Frontal cortex (tissue), 4 donors: ENCODE measurements at places on chromosomes 12 and 14.

DNA sequence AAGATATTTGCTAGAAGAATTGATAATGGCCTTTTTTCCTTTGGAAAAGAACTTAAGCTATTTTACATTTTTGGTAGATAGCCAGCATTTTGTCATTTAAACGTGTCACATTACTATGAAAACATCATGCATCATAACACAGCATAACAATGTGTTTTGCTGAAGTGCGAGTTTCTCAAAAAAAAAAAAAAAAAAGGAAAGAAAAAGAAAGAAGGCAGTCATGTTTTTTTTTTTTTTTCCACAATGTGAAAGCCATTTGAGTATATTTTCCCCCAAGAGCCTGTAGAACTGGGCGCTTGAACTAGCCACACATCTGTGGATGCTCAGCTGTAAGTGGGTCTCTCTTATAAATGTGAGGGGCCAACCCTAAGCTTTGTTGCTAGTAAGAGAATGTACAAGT is 300.1 kb downstream of the AKAP6 start:
- no peak for DNase-seq

DNA sequence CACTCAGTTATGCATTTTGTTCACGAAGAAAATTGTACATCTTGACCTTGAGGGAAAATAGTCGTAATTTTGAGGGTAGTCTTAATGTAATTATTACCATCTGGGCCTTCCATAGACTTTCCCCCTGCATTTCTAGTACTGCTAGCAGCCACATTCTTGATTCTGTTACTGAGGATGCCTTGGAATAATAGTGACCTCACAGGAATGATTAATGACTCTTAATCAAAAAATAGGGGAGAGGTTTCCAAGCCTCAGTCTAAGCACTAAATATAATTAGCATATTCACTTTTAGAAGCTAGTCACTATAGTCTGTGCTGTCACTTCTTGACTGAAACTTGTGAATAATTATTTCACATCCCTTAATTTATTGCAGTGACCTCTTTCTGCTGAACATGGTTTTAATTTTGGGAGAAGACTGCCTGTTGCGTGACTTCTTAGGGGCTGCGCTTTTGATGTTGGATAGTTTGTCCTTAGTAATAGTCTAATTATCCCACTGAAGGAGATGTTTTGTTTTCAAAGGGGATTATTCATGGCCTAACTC is 400.5 kb downstream of the ADAMTS20 start:
- no peak for DNase-seq

GRCh38 chr14:97538749-97539410 is 741.7 kb downstream of the VRK1 start:
- DNase-seq: no peak

DNA sequence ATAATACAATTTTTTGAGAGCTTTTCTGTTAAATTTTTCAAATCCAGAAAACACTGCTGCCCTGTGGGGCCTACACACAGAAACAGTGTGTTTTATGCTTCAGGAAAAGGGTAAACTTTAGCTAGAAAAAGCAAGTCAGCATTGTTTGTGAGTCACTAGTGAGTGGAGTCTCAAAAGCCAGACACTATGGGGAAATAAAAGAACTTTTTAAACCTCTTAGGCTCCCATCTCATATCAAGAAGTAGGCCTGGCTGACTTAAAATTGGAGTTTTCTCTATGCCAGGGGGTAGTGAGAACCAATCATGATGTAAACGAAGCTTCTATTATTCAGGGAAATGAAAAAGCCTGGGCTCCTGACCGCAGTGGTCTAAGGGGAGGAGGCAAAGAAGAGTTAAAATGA is 12.6 kb downstream of the GPR65 start:
- no peak for DNase-seq

DNA sequence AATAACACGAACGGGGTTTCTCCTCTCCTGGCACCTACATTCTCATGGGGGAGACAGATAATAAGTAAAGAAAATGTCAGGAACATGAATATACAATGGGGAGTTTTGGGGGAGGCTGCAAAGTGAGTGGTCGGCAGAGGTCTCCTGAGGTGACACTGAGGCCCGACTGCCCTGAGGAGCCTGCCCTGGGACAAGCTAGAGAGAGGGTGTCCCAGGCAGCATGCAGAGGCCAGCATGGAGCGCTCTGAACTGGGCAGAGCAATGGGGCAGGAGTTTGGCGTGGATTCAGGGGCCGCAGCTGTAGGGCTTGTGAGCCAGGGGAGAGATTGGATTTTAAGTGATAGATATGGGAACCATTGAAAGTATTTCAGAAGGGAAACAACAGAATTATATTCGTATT is 320.5 kb downstream of the CACNA1C start:
- DNase-seq: no peak

GRCh38 chr14:105203701-105204100 is 22.6 kb upstream of the NUDT14 start:
- no peak for DNase-seq

DNA sequence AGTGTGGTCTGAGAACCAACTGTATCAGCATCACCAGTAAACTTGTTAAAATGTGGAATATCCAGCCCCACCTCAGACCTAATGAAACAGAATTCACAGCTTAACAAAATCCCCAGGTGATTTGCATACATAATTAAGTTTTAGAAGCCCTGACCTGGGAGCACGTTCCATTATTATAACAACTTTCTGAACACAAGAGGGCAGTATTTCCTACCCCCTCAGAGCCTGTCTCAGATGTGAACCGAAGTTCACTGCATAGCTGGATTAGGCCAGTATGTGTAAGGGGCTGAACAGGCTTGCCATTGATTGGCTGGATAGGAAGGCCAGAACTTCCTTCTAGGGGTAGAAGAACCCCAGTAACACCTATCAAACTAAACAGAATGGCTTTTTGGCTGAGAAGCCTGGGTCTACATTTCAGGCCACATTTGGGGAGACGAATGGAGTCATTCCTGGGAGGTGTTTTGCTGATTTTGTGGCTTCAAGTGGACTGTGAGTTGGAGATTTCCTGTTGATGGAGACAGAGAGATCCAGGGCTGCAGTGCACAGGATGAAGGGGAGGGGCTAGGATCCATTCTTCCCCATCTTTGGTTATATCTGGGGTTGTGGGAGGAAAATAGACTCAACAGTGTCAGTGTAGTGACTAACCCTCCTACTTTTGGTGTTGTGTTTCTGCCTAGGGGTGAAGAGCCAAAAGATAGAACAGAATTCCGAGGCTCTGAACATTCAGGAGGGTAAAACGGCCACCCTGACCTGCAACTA is 94.7 kb upstream of the OR4E1 start:
- no peak for DNase-seq

DNA sequence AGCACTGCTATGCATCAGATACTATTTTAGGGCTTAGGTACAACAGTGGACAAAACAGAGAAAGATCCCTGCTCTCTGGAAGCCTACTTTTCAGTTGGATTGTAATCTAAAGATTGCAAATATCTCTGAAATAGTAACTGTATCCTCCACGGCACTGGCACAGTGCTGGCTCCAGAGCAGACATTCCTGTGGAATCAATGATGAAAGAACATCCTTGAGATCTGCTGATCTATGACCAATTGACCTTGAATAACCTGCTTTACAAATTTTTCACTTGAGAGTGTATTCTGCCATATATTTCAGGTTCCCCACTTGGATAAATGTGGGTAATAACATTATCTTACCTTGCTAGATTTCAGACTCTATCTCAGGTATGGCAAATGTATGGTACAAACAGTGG is 3.2 kb downstream of the STAB2 start:
- DNase-seq: no peak

- peak; percentile 96 for DNase-seq
Measured at GRCh38 chr12:6867413-6868210, at the start of gene TPI1. TPI1 (plus strand) TSS chr12:6867531; CDS start chr12:6867567, 36 bp downstream.

DNA sequence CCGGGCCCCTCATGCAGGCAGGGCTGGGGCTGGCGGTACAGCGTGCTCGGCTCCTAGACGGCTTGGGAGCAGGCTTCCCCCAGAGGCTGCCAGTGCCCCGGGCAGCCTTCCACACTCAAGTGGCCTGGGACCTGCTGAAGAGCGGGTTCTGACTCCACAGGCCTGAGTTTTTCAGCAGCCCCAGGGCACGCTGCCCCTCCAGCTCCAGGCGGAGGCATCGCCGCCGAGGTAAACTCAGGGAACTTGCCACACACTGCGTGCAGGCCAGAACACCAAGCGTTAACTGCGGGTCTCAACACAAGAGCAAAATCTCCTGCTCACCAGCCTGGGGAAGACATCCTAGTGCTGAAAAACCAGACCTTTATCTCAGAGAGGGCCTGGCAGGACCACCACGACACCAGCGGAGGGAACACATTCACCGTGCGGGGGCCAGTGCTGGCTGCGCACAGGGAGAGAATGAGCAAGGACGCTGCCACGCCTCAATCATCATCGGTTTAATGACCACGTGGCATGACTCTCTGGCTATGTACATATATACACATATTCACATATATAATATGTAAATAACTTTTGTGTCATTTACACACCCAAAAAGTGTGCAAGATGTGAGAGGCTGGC is 21.3 kb downstream of the PSMC1 start:
- no peak for DNase-seq

DNA sequence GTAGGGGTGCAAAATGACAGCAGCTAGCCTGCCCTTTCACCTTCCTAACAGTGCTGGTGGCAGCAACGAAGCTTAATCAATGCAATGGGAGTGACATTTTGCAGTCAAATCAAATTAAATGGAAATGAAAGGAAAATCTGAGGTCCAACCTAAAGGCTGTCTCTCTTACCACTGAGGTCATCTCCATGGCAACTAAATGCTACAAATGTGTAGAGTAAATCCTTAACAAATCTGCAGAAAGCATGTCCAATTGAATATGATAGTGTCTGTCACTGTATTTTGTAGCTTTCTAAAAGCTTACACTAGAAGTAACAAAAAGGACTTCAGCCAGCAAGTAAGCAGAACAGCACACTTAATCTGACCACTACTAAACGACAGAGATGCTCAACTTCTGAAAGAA is 488.8 kb downstream of the BCAT1 start:
- DNase-seq: no peak
